Inflammatory macrophage treated with lipopolysaccharide for 4 hours (primary cell): ENCODE measurements at places on chromosomes 5 and 9.

- peak; percentile 57 for DNase-seq
Measured at GRCh38 chr5:95738072-95738471, 6.9 kb downstream of the RHOBTB3 start.

GRCh38 chr5:141650851-141651727, at the start of gene FCHSD1:
Gene FCHSD1 (minus strand): TSS chr5:141651418. CDS start chr5:141651368, 50 bp downstream.
- peak; percentile 87 for DNase-seq

- DNase-seq, result no peak
Measured at GRCh38 chr5:156460471-156460870, 133.5 kb downstream of the SGCD start.

- no peak for DNase-seq
Measured at GRCh38 chr9:133516256-133516960, 8.4 kb downstream of the MYMK start.

DNA sequence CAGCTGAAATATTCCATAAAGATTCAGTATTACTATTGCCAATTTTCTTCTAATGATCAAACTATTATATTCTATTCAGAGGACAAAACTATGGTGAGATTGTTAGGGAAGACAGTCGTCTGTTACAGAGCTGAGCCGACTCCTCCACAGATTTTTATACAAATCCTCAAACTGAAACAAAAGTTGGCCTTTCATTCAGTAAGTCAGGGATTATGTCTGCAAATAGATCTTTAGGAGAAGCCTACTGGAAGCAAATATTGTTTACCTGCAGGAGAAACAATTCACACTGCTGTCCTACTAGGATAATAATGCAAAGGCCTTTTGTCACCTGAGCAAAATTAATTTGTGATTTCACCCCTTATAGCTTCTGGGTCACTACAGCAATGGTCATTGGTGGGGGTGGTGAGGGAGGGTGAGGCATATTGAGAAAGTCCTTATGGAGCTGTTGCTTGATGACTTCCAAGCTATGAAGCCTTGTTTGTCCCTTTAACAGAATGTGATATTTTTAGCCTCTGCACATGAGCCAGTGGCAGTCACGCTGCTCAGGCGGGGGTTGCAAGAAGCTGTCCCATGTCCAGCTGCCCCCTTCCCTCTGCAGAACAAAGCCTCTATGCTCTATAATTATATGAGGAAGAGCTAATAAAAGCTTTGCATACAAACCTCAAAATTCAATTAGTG, 200.5 kb upstream of the KLF9 start:
- DNase-seq, result no peak

DNA sequence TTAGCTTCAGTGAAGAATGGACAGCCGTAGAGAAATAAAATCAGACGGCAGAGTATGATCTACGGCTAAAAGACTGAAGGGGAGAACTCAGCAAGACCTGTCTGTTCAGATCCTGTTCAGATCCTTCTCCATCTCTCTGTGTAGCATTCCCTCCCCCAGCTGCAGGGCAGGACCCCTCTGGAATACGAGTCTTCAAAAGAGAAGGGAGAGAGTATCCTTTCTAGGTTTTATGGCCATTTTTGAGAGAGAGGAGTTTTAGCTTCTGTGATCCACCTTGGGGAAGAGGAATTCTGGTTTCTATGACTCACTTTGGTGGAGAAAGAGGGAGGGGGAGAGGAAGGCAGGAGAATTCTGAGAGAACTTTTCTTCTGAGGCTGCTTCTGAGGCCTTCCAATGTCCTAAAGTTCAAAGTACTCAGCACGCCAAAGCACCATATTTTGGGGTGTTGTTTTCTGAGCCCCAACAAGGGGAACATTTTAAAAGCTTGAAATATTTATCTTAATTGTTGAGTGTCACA, 194.4 kb upstream of the TLE4 start:
- no peak for DNase-seq

GRCh38 chr9:111352545-111352944, 22.5 kb upstream of the OR2K2 start:
- no peak for DNase-seq

GRCh38 chr9:108377881-108378280, 477.9 kb downstream of the ACTL7B start:
- no peak for DNase-seq

DNA sequence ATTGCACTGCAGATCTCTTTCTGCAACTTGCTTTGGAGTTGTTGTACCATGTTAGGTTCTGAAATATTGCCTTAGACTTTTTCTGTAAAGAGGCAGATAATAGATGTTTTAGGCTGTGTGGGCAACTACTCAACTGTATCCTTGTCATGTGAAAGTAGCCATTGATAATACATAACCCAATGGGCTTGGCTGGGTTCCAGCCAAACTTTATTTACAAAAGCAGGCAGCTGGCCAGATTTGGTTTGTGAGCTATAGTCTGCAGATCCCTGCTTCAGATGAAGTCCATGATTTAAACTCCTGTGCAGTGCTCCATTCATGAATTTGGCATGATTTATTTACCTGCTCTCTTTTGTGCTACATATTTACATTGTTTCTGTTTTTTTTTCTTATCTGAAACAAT, 300.4 kb downstream of the IRX2 start:
- DNase-seq, result no peak

GRCh38 chr9:73684601-73685000, 532.9 kb downstream of the ANXA1 start:
- DNase-seq, result no peak

DNA sequence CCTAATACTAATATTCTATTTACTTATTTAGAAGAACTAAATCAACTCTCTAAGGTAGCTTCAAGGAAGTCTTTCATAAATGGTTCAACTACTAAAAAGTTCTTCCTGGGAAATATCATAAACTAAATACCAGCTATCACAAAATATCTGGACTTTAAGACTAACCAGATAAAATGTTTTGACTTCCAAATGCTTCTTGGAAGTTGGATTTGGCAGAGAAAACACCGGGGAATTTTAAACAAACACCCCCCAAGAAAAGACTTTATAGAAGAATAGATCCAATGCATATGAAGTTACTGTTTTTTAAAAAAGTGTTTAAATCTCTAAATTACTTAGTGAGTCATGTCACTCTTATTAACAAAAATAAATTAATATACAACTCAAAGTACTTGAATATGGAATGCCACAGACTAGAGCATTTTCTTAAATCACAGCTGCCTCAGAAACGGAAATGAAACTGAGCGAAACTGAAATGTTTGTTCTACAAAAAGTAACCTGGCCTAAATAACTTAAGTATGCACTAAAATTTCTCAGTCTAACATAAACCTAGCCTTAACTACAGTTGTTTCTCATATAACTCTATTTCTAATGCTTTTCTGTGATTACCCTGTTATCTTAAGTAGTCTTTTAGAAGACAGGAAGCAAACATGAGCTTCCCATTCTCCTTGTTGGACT, 6.8 kb downstream of the ABCA1 start:
- peak; percentile 30 for DNase-seq

- no peak for DNase-seq
Measured at GRCh38 chr5:124053340-124053739, 541.4 kb downstream of the CSNK1G3 start.

- DNase-seq, result peak; percentile 11
Measured at GRCh38 chr9:133995012-133995896, 3.1 kb upstream of the VAV2 start.

GRCh38 chr5:116409591-116410296, 164.9 kb downstream of the SEMA6A start:
- DNase-seq, result no peak

GRCh38 chr5:157342822-157343402, 77.0 kb downstream of the CYFIP2 start:
- DNase-seq, result peak; percentile 43

- DNase-seq, result no peak
Measured at GRCh38 chr9:38700695-38701094, 19.2 kb downstream of the FAM240B start.

GRCh38 chr5:81842795-81843398, 92.0 kb upstream of the SSBP2 start:
- no peak for DNase-seq

DNA sequence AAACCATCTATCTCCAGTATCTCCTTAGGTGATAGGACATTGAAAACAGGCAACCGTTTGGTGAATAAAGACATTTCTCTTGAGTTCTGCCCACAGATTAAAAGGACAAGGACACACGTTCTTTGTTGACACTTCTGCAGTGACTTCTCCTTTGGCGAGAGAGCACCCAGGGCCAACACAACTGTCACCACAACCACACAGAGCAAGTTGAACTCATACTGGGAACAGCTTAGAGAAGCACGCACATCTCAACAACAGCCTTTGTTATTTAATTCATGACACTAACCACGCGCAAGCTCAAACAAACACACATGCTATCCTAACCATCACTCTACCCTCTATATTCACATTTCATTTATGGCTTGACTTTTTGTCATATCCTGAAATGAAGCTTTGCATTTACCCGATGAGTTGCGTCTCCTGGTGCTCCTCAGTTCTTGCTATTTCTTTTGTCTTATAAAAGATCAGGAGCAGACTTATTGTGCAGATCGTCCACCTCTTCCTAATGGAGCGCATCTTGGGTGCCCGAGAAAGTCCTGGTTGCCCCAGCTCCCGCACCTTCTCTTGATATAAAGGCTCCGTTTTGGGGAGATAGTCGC, 543 bp downstream of the ST8SIA4 start:
- DNase-seq, result peak; percentile 54

DNA sequence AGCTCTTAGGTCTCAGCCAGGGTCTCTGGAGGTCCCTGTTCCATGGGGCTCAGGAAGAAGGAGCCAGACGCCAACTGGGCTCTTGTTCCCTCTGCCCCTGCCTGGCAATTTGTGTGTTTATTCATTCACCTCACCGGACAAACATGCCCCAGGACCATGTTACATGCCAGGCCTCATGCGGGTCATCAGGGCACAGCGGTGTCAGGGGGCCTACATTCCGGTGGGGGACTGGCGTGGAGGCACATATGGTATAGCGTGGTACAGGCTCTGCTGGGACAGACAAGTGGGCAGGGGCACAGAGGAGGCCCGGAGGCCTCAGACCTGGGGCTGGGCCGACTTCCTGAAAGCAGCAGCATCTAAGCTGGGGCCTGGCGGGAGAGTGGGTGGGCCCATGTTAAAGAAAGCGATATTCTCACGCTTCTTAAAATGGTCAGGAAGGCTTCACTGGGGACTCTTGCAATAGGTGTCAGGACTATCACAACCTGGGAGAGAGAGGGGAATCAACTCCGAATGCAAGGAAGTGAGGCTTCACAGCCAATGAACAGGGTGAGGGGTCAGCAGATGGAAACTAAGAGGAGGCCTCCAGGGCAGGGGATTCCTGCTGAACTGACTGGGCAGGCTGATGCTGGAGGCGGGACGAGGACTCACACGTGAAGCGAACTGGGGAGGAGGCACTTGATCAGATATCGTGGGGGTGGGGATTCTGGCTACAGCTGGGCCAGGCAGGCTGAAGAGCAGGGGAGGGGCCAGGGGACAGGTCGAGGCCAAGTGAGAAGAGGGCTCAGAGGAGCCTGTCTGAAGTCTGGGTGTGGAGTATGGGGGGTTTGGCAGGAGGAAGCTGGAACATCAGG, 41.9 kb downstream of the NCS1 start:
- DNase-seq, result no peak

- no peak for DNase-seq
Measured at GRCh38 chr9:131473198-131473885, 29.4 kb upstream of the POMT1 start.

DNA sequence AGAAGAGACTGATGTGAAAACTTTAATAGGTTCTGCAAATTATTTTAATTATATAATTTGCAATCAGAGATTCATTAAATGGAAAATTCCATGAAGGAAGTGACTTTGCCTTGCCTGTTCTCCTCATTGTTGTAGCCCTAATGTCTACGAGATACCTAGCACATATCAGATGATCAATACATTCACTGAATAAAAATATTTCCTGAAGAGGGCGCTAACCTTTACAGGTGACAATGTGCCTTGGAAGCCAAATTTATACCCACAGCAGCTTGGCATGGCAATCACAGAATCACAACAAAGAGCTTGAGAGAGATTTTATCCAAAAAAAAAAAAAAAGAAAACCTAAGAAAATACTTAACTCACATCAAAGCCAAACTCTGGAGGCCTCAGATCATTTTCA, 17.4 kb downstream of the HAUS6 start:
- DNase-seq, result peak; percentile 36

GRCh38 chr5:15021266-15022046, 149.9 kb upstream of the ANKH start:
- no peak for DNase-seq

DNA sequence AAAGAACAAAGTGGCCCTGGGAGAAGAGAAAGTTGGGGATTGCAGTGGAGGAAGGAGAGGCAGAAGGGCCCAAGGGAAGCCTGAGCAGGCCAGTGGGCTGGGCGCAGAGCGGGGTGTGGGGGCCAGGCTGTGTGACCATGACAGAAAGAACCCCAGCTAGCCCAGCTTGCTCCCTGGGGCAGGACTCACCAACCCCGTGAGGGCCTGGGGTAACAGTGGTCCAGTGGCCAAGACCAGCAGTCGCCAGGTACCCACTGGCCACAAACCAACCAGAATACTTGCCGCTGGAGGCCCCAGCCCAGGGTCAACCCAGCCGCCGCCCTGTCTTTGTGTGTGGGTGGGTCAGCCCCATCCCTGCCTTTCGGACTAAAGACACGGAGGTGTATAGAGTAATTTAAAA, 146.5 kb downstream of the CACNA1B start:
- no peak for DNase-seq

GRCh38 chr5:91302305-91302704, 80.8 kb downstream of the ARRDC3 start:
- no peak for DNase-seq

- DNase-seq, result no peak
Measured at GRCh38 chr9:4106081-4106759, 193.6 kb downstream of the GLIS3 start.

DNA sequence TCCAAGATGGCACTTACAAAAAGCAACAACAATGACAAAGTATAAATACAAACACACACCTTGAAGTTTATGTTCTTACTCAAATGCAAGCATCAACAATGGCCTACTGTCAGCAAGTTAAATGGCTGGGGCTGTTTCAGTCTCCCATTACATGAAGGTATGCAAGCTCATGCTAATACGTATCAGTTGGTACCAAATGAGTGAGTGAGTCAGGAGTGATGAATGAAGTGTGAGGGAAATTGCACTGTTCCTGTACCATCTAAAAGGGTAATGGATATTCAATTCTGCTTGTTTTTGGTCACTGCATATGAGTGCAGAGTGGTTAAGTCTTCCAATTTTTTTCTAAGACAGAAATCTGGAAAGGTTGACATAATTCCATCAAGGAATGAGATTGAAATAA, 964.9 kb downstream of the MAT2B start:
- DNase-seq, result no peak

DNA sequence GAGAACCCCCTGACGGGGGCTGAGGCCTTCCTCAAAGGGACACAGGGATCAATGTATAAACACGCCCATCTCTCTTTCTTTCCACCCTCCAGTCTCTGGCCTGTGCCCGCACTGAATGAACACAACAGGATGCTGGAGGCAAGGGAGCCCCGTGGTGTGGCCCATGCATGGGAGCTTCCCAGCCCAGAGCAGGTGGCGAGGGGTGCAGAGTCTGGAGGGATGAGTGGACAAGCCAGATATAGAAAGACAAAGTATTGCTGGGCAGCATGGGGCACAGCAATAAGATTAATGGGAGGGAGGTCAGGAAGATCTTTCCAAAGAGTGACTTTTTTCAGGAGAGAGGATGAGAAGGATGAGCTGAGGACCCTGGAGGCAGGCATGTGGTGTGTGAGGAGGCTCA, 103.7 kb downstream of the C5orf15 start:
- DNase-seq, result no peak
